Activated CD4-positive, alpha-beta T cell treated with anti-CD3 and anti-CD28 coated beads, Interleukin-2, amount 50 U/mL, for 4 hours (primary cell): ENCODE measurements at places on chromosomes 5 and 9.

- no peak for DNase-seq
These were observed 616.1 kb upstream of the RGMB start for GRCh38 chr5:98157368-98157767.

GRCh38 chr9:134055981-134056461 lies 11.8 kb downstream of the BRD3 start:
- no peak for DNase-seq

DNA sequence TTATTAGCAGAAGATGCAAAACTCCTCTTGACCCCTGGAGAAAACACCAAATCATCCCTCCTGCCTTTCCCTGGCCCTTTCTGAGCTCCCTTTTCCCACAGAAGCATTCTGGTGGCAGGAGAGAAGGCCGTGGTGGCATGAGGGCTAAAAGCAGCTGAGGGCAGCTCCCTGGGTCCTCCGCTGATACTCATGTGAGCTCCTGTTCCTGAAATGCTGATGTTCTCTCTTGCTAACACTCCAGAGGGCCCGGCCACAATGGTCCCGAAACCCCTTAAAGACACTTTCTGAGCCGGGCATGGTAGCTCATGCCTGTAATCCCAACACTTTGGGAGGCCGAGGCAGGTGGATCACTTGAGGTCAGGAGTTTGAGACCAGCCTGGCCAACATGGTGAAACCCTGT lies 183.1 kb downstream of the HSPA4 start:
- DNase-seq, result no peak

- no peak for DNase-seq
These were observed 38.9 kb downstream of the SLC22A5 start for GRCh38 chr5:132408456-132408855.

DNA sequence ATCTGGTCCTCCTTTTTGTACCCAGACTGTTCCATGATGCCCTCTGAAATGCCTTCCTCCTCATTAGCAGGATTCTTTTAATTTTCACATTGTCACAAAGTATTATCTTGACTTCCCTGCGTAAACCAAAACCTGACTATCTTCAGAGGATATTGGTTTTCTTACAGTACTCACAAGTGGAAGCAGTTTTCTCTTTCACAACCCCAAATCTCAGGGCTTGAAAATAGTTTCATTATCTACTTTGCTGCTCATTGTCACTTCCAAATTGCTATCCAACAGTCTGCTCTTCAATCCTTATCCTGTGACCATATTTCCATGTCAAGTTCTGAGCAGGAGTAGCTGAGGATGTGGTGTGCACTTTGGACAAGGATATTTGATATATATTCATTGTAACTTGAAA lies 324.1 kb downstream of the FAM170A start:
- no peak for DNase-seq

DNA sequence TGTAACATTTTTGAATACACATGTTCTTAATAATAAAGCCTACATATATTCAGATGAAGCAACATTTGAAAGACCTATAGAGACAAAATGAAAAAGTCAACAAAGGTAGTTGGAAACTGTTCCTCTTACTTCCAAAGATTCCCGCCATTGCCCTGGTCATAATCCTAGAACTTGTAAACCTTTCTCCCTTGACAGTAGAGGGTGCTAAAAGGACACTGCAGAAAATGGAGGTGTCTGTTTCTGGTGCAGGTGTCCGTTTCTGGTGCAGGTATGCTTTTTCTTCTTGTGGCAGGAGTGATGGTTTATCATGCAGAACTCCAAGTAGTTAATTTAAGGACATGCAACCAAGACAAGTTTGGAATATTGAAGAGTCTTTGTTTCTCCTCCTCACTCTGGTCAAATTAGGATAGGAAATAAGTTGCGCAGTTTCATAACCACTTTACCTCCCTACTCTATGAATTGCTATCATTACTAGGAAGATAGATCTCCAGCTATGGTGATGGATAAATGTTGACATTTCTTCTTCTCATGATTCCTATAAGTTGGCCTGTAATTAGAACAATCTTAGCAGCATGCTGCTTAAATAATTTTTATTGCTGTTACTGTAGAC lies 56.0 kb upstream of the FAM174A start:
- DNase-seq, result no peak

DNA sequence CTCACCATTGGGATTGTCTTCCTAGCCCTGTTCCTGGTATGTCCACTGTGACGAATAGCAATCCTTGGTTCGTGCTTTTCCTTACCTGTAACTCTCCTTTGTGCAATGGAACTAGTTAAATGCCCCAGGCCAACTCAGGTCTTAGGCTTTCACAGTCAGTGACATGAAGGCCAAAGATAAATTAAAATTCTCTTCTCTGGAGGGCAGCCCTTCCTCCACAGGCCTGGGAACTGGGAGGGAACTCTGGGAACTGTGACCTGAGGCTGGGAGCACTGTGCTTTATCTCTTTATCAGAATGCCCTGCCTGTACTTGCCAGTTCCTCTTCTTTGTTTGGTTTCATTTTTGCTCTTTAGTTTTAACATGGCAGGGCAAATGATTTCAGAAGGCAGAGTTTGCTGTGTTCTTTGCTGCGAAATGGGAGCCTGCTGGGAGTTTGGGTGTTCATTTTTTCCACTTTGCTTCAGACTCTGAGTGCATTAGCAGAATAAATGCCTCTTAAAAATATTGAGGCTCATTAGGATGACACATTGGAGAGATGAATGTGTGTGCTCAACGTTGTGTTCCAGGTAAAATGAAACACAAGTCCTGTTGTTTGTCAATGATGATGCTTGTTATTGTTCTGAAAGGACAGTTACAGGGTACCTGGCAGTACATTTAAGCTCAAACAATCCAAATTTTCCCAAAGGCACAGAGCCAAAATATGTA lies 118.1 kb downstream of the NUDT12 start:
- no peak for DNase-seq

GRCh38 chr9:8256880-8257279 lies 457.3 kb upstream of the DMAC1 start:
- DNase-seq, result no peak
